Stimulated activated CD4-positive, alpha-beta T cell treated with anti-CD3 and anti-CD28 coated beads, Interleukin-12 subunit alpha, Interleukin-12 subunit beta, amount 100 ng/mL, for 24 hours (primary cell): ENCODE measurements at places on chromosomes 7 and 10.

DNA sequence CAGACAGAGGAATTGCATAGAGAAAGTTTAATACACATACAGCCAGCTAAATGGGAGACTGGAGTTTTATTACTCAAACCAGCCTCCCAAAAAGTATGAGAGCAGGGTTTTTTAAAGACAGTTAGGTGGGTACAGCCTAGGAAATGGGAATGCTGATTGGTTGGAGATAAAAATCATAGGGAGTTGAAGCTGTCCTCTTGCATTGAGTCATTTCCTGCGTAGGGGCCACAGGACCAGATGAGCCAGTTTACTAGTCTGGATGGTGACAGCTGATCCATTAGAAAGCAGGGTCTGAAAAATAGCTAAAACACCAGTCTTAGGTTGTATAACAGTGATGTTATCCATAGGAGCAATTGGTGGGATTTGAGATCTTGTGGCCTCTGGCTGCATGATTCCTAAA, 76.1 kb upstream of the POM121L12 start:
- no peak for DNase-seq

DNA sequence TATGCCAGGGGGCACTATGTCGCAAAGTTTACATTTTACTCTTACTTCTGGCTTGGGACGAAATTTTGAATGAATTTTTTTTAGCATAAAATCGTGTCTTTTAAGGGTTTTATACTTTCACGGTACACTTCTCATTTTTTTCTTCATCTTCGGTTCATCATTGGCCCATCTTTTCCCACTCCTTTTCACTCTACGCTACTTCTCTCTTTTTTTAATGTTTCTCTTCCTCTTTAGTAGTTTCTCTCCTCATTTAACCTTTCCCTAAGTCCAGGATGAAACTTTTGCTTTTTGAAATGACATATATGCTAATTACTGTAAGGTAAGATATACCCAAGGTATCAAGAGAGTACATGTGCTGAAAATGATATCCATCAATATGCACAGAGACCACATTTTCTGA, 39.5 kb downstream of the C7orf33 start:
- no peak for DNase-seq

GRCh38 chr7:13257661-13258060, 570.2 kb downstream of the ARL4A start:
- no peak for DNase-seq

DNA sequence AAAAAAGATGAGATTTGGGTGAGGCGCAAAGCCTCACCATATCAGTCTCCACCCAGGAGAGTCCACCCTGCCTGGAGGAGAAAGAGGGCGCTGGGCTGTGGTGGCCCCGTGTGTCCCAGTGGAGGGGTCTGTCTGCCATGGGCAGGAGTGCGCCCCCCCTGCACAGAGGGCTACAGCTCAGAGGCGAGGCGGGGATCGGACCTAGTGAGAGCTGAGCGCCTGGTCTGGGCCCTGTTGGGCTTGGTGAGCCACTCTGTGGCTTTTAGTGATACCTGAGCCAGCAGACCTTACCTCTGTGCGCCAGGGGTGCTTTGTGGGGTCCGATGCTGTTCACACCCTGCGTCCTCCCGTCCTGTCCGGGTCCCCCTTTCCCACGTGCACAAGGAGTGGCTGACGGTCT, 25.9 kb upstream of the GNA12 start:
- no peak for DNase-seq

- DNase-seq = no peak
These were observed 41.6 kb downstream of the WIPF3 start for GRCh38 chr7:29847916-29848315.

GRCh38 chr10:421170-421569, 268.3 kb downstream of the DIP2C start:
- DNase-seq = no peak

- peak; percentile 52 for DNase-seq
These were observed 2.9 kb upstream of the GET4 start for GRCh38 chr7:873367-874002.
